Umbilical cord (tissue), 2 donors: ENCODE measurements at places on chromosomes 6 and 20.

DNA sequence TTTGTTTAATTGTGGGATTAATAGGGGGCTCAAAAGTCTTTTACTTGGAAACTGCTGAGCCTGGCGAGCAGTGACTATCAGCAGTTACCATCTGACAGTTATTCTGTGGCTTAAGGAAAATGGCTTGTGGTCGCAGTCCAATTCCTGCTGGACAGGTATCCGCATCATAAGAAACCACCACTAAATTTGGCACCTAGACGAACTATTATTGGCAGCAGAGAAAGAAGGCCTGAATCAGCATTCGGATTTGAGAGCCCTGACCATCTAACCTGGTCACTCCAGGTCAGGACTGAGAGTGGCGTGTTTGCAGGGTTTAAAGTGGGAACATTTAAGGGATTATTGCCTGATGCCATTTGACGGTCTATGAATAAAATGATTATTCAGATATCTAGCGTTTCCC, 146.4 kb downstream of the RPS12 start:
- DNase-seq, result no peak

DNA sequence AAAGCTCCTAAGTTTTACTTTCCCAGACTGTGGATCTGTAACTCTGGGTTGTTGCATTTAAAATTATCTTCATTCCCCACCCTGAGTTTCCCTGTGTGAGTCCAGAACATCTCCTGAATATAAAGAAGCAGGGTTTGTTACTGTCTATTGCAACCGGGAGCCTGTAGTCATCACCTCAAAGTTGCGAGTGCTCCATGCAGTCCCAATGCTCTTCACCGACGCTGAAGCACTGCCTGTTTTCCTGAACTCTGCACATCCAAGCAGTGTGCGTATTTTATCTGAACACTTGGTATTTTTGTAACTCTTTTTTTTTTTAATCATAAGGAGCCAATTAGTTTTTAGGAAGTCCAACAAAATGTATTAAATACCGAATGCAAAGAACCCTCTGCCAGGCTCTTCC, 907 bp upstream of the HLA-B start:
- no peak for DNase-seq

GRCh38 chr20:2984956-2985661, 58.3 kb upstream of the GNRH2 start:
- DNase-seq, result peak; percentile 7

DNA sequence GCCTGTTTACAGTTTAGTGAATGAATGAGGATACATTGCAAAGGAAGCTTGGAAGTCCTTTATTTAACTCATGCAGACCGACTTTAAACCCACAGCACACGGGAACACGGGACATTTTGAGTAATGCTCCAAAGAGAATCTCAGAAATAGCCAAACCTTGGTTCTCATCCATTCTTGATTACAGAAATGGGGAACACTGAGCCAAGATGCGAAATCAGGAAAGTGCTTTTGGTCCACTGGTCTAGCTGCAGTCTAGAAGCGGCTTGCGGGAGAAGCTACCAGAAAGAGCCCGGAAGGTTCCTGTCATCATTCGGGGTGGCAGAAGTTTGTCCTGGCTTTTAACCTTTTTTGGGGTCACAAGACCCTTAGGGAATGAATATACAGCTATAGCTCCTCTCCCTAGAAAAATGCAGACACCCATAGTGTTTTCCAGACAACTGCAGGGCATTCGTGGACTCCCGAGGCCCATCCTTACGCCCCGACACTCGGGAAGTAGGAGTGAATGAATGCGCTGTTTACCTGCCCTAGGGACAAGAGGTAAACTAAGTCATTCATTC, 475 bp upstream of the TMEM181 start:
- DNase-seq, result no peak

- peak; percentile 67 for DNase-seq
Measured at GRCh38 chr20:44720621-44720996, 5.4 kb downstream of the CCN5 start.

DNA sequence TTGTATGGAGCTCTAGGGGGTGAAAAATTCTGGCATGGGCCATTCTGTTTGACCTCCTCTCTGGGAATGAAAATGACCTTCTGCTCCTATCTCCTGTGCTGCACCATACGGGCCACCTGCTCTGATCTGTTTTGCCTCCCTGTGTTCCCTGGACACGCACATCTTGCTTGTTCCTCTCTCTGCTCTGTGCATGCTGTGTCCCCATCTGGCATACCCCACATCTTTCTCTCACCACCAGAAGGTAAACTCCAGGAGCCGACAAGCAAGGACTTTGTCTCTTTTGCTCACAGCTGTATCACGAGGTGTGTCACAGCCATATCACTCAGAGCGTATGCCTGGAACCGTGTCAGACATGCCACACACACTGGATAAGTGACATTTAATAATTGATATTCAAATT, 208.4 kb upstream of the DTNBP1 start:
- no peak for DNase-seq

GRCh38 chr6:116616737-116617053, 416 bp downstream of the RSPH4A start:
- no peak for DNase-seq

DNA sequence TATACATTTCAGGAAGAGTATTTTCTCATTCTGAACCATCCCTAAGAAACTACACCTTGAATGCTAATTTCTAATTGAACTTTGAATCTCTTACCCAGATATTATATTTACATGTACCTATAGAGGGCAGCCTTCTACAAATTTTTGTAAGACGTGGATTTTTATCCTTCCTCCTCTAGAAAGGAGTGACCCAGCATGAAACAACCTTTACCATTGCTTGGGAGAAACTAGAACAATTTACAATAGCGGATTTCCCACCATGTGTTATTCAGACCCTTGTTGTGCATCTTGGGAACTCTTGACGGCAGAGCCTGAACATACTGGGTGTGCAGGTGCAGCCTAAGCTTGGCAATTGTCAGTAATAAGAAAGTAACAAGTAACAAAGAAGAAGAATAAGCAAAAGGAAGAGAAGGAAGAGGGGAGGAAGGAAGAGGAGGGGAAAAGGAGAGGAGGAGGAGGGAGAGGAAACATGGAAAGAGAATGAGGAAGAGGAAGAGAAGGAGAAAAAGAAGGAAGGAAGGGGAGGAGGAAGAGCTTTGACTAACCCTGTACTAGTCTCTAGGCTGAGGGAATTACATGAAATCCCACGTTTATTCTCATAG, 10.8 kb upstream of the TAAR1 start:
- DNase-seq, result peak; percentile 36

DNA sequence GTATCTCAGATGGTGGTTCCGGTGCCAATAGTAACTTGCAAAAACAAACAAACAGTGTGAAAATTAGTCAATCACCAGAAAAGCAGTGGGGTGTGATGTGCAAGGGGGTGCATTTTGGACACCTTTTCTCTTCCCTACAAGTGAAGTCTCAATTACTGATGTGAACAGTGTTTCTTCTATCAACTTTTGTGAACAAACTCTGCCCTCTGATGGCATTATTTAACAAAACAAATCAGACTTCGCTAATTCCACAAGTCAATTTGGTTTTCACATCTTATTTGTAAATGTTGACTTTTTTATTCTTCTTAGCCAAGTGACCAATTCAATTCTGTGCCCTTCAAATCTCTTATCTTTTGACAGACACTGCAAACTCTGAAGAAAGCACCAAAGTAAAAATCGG, 212.2 kb downstream of the UST start:
- DNase-seq, result no peak

GRCh38 chr6:31272436-31272835, 544 bp upstream of the HLA-C start:
- peak; percentile 7 for DNase-seq

DNA sequence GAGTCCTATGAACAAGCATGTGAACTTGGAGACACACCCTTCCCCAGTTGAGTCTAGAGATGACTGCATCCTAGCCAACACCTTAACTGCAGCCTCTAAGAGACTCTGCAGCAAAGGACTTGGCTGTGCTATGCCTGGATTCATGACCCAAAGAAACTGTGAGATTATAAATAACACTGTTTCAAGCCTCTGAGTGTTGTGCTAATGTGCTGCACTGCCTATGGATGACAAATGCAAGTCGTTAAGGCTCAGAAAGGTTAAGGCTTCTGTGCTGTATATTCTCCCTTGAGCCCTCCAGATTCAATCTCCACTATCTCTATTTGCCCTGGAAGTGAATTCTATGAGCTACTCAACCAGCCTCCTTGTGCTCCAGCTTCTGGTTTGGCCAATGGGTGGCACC, 116.5 kb upstream of the CBLN4 start:
- DNase-seq, result no peak

DNA sequence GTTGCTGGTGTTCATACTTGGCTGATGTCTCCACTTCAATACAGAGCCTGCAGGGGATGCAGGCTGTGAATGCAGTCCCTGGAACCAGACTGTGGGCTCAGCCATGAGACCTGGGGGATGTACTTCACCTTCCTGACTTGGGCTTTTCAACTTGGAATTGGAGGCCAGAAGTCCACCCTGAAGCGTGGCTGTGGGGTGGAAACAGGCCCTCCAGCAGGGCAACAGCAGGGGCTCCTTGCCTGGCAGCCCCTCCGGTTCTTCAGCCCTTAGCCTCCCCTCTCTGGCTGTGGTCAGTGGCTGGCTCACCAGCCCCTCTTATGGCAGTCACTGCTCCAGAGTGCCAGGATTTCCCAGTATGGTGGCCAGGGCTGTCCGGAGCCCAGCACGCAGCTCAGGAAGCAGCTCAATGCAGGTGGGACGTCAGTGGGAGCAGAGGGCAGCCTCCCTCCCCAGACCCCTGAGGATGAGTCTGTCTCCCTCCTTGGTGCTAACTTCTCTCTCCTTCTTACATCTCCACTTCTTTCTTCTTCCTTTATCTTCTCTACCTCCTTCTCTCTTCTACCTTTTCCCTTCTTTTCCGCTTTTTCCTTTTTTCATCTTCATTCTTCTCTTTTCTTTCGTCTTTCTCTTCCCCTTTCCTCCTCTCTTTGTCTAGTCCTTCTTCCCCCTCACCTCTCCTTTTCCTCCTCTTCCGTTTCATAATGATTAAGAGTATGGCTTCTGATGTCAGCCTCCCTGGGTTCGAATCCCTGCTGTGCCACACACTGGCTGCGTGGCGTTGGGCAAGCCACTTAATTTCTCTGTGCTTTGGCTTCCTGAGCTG, 45.3 kb downstream of the SLC52A3 start:
- DNase-seq, result no peak

DNA sequence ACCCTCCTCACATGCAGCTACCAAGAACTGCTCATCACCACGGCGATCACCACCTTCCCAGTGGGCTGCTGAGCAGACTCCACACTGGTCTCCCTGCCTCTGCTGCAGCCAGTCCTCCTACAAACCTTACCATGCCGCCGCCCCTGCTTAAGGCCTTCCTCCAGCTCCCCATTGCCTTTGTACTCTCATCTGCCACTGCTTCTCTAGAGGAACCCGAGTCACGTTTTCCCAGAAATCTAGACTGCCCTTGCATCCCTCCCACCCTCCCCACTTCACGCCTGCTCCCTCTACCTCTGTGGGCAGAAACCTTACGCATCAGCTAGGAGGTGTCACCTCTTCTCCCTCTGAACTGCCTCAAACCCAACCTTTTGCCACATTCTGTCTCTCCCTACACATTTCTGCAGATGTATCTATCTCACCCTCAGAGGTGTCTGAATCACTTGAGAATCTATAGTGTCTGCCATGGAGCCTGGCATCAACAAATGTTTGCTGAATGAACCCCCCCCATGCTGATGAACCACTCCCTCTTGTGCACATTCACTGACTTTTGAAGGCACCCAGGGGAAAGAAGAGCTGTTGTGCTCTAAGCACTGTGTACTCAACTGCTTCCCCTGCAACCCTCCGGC, 4.3 kb downstream of the E2F1 start:
- DNase-seq, result no peak

GRCh38 chr6:7137335-7138045, 29.7 kb downstream of the RREB1 start:
- DNase-seq, result peak; percentile 83

- peak; percentile 9 for DNase-seq
Measured at GRCh38 chr6:145141572-145141971, 593.7 kb downstream of the EPM2A start.

- DNase-seq, result no peak
Measured at GRCh38 chr20:17856837-17857605, 111.6 kb downstream of the SNX5 start.

DNA sequence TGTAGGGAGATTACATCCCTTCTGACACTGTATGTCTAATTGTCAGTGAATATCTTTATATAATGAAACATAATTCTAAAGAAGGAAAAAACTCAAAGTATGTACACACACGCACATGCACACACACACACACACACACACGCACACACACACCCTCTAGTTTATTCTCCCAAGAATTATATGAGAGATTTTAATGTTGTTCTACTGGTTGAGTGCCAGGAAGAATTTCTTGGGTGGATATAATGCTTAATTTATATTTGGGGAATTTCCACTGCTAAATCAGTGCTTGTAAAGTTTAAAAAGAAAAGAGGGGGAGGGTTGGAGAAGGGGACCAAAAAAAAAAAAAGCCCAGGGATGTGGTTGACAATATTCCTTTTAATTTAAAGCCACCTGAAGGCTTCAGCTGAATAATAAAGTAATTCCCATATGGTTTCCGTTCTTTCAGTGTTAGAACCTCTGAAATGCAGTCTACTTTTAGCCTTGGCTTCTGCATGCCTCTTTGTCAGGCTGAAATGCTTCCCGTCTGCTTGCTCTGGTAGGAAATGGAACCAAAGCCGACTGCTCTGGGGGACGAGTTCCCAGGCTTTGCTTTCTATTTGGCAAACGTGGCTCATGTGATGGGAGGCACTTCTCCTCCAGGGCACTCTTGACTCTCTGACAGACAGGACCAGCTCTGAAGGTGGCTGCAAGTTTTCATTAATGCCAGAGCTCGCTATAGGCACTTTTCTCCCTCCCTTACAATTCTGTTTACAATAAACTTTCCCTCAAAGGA, 225.4 kb downstream of the PRL start:
- peak; percentile 80 for DNase-seq

DNA sequence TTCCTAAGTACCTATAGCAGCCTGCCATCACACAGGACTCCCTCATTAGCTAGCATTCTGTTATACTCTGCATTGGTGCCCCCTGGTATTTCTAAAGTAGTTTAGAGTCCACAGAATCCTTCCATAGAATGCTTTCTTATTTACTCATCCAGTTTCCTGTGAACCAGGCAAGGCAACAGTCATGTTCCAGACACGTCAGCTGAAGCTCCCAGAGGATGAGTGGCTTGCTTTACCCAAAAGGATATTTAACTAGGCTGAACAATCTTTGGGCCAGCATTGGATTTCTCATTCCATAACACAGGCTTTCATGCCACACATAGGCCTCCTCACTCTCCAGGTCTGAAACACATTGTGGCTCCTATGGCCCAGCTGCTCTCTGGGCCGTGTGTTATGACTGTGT, 203.8 kb upstream of the MAP3K7 start:
- peak; percentile 68 for DNase-seq

- DNase-seq, result no peak
Measured at GRCh38 chr6:108476847-108477430, 83.8 kb upstream of the FOXO3 start.
